ENCODE measurements at places on chromosomes 3 and 15. TPM values are rescaled to one million over a fixed set of nuclear protein-coding genes. Genes with fewer than 3 reads are reported as not detected.

GRCh38 chr3:101229681-101230080, 90.7 kb downstream of the IMPG2 start:
- no peak for DNase-seq

DNA sequence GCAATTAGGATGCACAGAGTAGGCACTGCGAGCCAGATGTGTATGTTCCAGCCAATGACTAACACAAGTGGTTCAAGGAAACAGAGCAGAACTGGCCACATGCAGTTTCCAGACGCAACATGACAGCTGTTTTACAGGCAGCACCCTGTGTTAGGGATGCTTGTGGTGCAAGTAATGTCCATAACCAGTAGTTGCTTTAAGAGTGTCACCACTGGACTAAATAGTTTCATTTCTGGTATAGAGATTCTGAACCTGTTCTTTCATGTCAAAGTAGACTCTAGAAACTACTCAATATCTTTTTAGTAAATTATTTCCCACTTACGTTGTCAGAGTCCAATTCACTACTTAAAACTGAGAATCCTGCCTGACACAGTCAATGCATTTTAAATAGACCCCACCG, 14.5 kb upstream of the LPP start:
- DNase-seq, result no peak

DNA sequence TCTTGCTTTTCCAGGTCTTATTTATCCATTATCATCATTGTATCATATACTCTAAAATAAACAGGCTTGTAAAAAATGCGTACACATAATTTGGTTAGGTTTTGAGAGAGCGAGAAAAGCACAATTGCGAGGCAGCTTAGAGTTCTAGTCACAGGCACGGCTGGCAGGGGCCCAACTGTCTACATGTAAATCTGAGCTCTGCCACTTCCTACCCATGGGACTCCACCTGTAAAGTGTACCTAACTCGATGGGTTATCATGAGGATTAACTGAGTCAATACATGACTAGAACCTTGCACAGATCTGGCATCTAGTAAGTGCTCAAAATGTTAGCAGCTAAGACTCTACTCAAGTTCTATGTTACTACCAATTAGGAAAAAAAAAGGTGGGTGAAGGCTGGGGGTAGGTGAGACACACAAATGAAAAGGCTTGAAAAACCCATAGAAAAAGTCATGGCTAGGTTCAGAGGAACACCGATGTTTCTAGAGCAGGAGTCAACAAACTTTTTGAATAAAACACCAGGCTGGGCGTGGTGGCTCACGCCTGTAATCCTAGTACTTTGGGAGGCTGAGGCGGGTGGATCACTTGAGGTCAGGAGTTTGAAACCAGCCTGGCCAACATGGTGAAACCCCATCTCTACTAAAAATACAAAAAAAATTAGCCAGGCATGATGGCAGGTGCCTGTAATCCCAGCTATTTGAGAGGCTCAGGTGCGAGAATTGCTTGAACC, 36.2 kb downstream of the GLB1 start:
- no peak for DNase-seq

DNA sequence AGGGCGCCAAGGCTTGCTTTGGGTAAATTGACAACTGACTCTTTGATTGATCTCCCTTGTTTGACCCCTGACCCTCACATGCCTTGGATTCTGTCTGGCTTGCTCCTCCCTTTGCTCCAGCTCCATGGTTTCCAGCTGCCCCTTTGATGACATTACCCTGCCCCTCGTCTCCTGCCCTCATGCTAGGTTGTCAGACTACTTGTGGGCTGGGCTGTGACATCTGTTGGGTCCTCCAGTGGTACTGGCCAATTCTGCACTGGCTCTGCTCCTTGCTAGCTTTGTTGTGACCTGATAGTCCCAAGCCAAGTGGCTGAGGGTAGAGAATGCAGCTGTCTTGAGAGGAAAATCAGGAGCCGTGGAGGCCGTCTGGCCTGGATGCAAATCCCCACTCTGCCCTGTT, 6.2 kb downstream of the THSD4 start:
- DNase-seq, result no peak

DNA sequence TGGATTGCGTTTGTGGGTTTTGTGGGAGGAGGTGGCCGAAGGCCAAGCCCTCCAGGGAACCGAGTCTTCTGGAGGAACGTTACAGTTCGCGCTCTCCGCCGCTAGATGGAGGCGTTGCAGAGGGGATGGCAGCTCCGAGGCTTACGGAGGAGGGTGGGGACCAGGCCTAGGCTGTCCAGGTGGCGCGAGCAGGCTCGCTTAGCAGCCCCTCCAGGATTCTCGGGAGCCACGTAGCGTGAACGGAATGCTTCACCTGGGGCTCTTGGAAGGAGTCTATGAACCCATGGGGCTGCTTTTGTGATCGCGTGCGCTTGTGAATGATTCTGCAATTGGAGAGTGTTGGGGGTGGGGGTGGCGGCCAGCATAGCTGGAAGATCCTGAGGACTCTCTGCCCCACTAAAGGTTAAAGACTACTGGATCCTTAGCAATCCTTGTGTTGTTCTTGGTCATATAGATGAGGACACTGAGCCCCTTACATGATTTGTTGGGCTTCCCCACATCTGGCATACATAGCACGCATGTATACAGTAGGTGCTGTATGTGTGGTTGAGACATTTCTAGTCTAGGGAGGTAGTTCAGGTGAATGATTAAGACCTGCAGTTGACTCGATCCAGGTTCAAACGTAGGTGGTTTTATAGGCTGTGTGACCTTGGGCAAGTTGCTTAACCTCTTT, 25.7 kb downstream of the FAM3D start:
- no peak for DNase-seq

GRCh38 chr3:155604126-155604525, 140.7 kb downstream of the PLCH1 start:
- no peak for DNase-seq

GRCh38 chr3:29065211-29065785, 215.6 kb upstream of the RBMS3 start:
- no peak for DNase-seq

- DNase-seq, result no peak
These were observed 120.1 kb downstream of the SMAD6 start for GRCh38 chr15:66822114-66822513.

SYNPR gene
- total RNA-seq, result not detected

USP13 gene
- 11.5 TPM for total RNA-seq

SLC51B gene
- total RNA-seq, result not detected

Measured in vagina (tissue), 2 donors.